ENCODE measurements at places on chromosomes 7 and 10. TPM values are rescaled to one million over a fixed set of nuclear protein-coding genes. Genes with fewer than 3 reads are reported as not detected.

GRCh38 chr10:48780341-48780740 lies 95.7 kb downstream of the WDFY4 start:
- DNase-seq = no peak

GRCh38 chr10:6912424-6912823 lies 332.3 kb upstream of the PRKCQ start:
- peak; percentile 92 for DNase-seq

DNA sequence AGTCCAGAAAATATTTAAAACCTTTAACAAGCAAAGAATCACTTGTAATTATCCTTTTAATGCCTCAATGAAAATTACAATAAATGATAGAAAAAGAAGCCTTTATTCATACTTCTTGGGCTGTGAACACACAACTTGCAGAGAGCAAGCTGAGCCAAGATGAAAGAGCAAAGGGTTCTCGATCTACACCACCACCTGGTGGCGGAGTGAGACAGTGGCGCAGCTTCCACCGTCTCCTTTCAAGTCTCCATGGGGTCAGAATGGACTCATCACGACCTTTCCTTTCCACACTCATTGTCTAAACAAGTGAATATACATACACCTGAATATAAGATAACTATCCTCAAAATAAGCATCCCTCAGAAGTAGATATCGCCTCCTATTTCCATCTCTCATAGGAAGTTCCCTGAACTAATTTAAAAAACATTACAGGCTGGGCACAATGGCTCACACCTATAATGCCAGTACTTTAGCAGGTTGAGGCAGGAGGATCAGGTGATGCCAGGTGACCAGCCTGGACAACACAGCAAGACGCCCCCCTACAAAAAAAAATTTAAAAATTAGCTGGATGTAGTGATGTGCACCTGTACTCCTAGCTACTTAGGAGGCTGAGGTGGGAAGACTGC lies 40.7 kb downstream of the ATE1 start:
- peak; percentile 51 for DNase-seq

DNA sequence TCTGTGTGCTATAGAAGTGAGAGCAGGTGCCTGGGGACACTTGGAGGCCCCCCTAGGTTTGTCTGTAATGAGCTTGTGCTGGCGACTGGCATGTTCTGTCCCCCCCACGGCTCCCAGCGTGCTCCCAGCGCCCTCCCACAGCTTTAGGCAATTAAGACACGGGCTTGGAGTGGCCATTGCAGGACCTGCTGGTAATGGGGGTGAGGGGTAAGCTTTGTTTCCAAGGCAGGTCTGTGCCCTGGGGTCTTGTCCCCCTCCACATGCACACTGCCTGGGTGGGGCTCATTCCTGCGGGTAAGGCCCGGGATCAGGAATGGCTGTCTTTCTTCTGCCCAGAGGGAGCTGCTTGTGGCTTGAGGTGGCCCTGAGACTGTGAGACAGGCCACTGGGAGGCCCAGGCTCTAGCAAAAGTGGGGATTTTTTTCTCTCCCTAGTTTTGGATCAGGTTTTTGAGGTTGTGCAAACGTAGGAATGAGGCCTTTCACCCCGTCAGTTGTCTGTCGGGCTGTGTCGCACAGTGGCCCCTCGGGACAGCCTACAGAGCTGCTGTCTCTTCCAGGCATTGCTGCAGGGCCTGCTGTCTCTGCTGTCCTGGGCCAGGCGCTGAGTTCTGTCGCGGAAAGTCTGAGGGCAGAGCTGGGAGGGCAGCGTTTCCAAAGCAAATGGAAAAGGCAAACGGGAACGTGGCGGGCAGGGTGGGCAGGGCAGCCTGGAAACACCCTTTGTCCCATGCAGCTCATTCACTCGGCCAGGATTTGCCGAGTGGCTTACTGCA lies 107.4 kb downstream of the LHPP start:
- DNase-seq = no peak

GRCh38 chr7:135994466-135995205 lies 17.5 kb upstream of the MTPN start:
- peak; percentile 42 for DNase-seq

GRCh38 chr7:128075242-128076095 lies 44.2 kb upstream of the LRRC4 start:
- DNase-seq = no peak

- DNase-seq = peak; percentile 76
Observed at GRCh38 chr7:116552602-116553001, 27.8 kb downstream of the CAV1 start.

The ANKRD2 gene
- total RNA-seq = 0.83 TPM

The FFAR4 gene
- total RNA-seq = not detected

The ZC3HAV1L gene
- total RNA-seq = 14.8 TPM

The TACC2 gene
- total RNA-seq = 41.7 TPM
